AG10803 (cell line): ENCODE measurements at places on chromosomes 2 and 18.

DNA sequence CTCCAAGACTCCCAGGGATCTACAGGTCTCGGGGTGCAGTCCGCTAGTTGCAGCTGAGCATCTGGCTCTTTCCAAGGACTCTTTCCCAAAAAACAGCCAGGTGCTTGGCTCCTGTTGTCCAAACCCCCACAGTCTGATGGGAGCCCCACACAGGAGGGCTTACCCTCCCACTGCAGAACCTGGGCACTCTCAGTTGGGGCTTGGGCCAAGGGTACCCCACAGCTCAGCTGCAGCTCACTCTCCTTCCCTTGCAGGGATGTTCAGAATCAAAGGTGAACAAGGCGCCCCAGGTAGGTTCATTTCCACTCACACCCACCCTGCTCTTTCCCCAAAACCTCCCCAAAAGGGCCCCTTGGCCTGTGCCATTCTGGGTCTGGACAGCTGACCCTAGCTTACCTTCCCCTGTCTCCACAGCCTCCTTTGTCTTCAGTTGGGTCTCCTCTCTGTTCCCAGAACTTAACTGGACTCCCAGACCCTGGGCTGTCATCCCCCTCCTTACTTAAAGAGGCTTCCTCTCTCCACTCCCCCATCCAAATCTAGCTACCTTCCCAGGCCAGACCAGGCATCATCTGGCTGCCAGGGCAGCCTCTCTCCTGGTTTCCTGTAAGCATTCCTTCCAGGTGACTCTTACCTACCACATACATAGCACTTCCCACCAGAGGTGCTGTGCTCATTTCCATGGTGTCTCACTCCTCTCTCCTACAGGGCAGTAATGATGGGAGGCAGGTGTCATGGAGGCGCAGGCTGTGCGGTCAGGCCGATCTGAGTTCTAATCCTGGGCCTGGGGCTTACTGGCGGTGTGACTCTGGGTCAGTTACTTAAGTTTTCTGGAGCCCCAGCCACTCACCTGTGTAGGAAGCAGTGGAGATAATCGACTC lies 29.5 kb downstream of the MARCO start:
- DNase-seq, result no peak

DNA sequence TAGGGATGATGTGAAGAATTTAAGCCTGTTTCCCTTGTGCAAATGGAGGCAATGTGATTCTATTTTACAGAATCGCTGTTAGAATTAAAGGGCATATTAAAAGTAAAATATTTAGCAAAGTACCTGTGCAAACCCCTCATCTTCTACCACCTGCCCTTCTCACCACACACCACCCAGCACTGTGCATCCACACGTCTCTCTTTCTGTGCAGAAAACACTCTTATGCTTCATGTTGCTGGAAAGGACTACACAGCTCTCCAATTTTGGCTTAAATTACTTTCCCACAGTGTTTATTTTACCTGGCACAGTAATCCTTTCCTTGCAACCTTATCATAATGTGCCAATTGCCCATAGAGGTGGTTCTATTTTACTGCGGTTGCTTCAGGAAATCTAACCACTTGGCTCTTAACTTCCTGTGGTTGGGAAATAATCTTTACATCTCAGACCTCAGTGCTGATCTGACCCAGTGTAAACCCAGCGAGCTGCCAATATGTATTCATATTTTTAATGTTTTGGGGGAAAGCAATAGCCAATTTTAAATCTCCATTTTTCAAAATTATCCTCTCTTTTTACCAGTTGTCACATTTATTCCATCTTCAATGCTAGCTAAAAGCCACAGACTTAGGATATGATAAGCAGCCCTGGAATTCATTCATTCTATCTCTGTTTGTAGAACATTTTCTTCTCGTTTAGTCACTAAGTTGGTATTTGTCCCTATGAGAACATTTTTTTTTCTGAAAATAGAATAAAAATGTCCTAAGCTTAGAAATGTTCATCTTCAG lies 250.9 kb downstream of the DSEL start:
- DNase-seq, result peak; percentile 79

DNA sequence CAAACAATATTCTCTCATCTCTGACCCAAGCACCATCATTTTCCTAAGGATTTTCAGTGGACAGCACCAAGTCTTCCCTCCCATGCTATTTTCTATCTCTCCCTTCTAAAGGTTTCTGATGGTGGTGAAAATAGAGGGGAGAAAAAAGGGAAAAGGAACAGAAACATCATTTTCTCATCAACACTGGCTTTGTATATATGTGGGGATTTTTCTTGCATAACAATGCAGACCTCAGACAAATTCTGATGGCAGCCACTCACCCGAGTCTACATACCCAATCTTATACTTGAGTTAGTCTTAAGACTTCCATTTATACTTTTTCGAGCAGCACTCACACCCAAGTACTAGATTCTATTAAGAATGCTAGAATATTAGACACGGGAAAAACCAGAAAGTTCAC lies 95.8 kb downstream of the TMEM163 start:
- no peak for DNase-seq

DNA sequence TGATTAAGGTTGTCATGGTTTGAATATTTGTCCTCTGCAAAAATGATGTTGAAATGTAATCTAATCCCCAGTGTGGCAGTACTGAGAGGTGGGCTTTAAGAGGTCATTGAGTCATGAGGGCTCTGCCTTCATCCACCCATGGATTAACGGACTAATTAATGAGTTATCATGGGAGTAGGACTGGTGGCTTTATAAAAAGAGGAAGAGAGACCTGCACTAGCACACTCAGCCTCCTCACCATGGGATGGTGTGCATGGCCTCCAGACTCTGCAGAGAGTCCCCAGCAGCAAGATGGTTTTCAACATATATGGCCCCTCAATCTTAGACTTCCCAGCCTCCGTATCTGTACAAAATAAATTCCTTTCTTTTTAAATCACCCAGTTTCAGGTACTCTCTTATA lies 41.0 kb downstream of the DTNB start:
- no peak for DNase-seq

- DNase-seq, result no peak
These were observed 1.2 kb upstream of the BARD1 start for GRCh38 chr2:214810671-214811070.

DNA sequence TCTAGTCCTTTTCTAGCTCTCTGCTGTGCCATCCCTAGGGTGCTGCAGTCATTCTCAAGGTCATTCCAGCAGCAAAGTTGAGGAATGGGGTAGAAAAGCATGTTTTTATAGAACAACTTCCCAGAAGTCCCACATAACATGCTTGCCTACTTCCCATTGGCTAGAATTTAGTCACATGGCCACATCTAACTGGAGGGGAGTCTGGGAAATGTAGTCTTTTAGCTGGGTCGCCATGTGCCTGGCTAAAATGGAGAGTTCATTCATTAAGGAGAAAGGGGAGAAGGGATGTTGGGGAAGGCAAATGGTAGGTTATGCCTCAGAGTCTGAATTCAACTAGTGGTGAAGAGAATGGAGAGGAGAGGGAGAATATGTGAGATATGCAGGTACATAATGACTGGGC lies 85.7 kb downstream of the SLC4A3 start:
- peak; percentile 35 for DNase-seq

DNA sequence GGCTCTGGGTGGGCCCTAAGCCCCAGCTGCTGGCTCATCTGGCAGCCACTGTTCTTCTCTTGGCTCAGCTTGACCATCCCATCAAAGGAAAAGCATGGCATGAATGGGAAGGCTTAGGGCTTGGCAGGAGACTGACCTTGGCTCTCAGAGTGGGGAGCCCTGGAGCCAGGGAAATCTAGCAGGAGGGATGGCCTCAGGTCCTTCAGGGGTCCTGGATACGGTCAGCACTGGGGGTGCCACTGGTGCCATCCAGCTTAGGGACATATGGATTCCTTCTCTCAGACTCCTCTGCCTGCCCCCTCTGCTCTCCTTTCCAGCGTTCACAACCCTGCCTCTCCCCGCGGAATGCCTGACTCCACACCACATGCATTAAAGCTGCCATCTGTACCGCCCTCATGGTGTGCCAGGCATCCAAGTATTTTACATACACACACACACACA lies 165.5 kb upstream of the HAAO start:
- no peak for DNase-seq
